ENCODE measurements at places on chromosomes 13 and 19.
A peak's percentile ranks its signal among the peaks of the same experiment; 100 is the strongest.

- DNase-seq = peak; percentile 90
These were observed at the start of gene ZNF582 for GRCh38 chr19:56393119-56394012. Gene ZNF582, minus strand, starts transcription at chr19:56393534. Its CDS starts 1,782 bp downstream, at chr19:56391752.

- no peak for DNase-seq
These were observed at the start of gene SPIB for GRCh38 chr19:50418176-50419021. Gene SPIB, plus strand, starts transcription at chr19:50418938. Its CDS starts 25 bp downstream, at chr19:50418963.

GRCh38 chr13:70380809-70381208, 272.6 kb upstream of the KLHL1 start:
- DNase-seq = no peak

DNA sequence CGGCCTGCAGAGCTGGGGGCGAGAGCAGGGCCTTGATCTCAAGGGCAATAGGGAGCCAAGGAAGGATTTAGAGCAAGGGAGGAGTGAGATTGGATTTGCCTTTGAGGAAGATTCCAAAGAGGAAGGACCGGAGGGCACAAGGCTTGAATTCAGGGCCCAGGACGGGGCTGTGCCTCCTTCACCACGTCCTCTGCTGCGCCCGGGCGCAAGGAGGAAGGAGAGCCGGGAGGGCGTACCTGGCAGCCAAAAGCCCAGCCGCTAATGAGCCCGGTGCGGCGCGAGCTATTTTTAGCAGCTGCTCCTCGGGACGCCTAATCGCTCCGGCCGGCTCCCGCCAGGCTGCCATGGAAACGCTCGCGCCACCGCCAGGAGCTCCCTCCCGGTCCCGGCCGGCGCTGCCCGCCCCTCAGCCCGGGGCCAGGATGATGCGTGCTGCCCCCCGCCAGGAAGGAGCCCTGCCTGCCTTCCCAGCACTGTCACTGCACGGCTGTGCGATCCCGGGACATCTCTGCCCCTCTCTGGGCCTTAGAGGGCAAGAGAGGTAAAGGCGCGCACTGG, 31.3 kb downstream of the TINCR start:
- peak; percentile 54 for DNase-seq

GRCh38 chr13:64083396-64083795, 2667.7 kb upstream of the PCDH20 start:
- DNase-seq = no peak

DNA sequence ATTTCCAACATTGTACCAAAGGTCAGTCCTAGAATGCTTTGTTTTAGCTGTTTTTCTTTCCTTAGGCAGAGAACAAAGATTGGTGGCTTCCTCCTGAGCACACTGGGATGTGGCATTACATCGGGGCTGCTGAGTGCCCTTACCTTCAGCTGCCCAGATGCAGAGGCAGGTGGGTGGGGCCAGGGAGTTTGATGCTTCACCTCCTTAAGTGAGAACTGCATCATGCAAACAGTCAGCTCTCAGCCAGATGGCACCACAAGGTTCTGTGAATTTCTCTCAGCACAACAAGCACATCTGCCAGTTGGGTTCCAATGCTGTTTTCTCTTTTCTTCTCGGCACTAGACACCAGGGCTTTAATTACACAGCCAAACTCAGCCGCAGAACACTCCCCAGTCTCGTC, 87.4 kb upstream of the UBL3 start:
- no peak for DNase-seq

GRCh38 chr13:25177012-25177411, 4.9 kb upstream of the AMER2 start:
- peak; percentile 41 for DNase-seq

- no peak for DNase-seq
These were observed 230.7 kb downstream of the NALCN start for GRCh38 chr13:101185606-101186005.
